ENCODE measurements at places on chromosomes 2 and 18.

GRCh38 chr18:24234330-24234729 is 95.5 kb downstream of the CABYR start:
- DNase-seq, result no peak

- DNase-seq, result no peak
Measured at GRCh38 chr2:203718087-203718486, 11.6 kb downstream of the CD28 start.

- no peak for DNase-seq
Measured at GRCh38 chr2:174574657-174575056, 22.9 kb downstream of the WIPF1 start.

- DNase-seq, result no peak
Measured at GRCh38 chr2:163708265-163708664, 27.5 kb downstream of the FIGN start.

DNA sequence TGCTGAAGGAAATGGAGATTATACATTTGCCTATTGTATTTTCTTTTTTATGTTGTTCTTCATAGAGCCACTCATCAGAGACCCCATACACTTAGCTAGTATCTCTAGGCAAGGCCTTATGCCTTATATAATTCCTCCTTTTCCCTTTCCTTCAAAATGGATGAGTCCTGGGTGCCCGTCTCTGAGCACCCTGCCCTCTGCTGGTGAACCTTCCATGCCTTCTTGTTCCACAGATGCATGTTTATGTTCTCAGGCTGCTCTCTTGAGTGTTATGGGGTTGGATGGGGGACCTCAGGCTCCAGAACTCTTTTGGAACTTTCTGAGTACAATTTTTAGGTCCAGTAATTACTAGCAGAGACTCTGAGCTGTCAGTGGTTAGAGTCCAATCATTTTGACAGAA is 368.6 kb upstream of the SPRED2 start:
- DNase-seq, result no peak

- DNase-seq, result no peak
Measured at GRCh38 chr2:10883066-10883465, 28.7 kb upstream of the KCNF1 start.

- no peak for DNase-seq
Measured at GRCh38 chr2:100924520-100925451, 77.3 kb upstream of the RPL31 start.

GRCh38 chr2:42054714-42055430 is 7.1 kb downstream of the PKDCC start:
- no peak for DNase-seq

DNA sequence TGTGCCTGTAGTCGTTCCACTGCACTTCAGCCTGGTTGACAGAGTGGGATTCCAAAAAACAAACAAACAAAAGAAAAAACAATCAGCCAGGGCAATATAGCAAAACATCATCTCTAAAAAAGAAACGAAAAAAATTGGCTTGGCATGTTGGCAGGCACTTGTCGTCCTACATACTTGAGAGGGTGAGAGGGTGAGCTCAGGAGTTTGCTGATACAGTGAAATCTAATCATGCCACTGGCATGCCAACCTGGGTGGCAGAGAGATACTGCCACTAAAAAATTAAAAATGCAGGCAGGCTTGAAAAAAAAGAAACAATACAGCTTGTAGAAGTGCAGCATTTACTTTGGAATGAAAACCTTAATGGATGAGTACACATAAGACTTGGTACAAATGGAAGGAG is 282.9 kb upstream of the RGPD4 start:
- no peak for DNase-seq
